ENCODE measurements at places on chromosomes 11 and 22.

DNA sequence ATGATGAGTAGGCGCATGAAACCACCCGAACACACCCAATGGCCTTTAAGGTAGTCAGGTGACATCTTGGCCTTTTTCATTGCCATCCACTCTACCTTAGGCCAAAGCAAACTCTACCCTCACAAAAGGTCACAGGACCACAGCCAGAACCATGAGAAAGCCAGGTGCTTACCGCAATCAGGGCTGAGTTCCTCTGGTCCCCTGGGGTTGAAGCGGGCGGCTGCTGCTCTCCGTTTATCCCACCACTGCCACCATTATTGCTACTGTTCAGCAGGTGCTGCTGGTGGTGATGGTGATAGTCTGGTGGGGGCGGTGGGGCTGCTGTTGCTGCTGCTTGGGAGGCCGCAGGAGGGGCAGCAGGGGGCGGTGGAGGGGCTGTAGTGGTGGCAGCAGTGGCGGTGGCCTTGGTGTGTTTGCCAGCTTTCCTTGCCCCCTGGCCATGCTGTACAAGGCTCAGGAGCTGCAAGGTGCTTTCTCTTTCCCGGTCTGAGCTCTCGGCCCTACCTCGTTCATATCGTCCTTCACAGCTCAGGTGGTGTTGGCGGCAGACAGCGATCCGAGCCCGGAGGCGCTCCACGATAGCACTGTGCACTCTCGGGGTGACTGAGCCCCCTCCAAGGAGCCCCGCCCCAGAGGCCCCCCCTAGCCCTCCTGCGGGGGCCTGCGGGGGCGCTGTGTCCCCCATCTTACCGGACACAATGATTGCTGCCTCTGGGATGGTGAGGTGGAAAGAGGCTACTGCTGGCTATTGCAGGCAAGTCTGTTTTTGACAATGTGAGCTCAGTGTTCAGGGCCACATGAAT, 1.6 kb downstream of the MAML2 start:
- no peak for DNase-seq

DNA sequence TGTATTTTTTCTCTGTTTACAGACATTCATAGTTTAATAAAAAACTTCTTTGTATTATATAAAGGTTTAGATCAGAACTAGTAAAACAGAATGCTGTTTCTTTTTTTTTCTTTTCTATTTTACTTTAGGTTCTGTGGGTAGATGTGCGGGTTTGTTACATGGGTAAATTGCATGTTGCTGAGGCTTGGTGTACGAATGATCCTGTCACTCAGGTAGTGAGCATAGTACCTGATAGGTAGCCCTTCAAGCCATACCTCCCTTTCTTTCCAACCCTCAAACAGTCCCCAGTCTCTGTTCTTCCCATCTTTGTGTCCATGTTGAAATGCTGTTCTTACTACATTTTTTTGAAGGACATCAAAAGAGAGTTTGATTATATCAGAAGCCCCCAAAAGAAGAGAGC, 3.2 kb downstream of the ATM start:
- no peak for DNase-seq

- no peak for DNase-seq
Measured at GRCh38 chr22:28819253-28820096, 19.1 kb upstream of the XBP1 start.

DNA sequence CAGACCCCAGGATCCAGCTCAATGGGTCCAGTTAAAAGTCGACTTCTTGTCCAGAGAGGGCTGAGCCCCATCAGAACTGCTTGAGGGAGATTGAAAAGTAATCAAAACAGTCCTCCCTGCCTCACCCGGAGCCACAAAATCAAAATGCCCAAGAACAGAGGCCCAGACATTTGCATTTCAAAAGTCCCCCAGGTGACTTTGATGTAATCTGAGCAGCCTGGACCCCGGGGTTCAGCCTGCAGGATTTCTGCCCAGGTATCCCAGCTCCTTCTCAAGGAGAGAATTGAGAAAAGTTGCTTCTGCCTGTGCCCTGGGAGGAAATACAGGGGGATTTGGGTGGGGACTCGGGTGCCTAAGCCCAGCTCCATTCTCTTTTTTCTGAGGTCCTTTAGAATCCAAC, 1385.0 kb downstream of the TBC1D22A start:
- DNase-seq: no peak

GRCh38 chr11:122668562-122669090, 13.1 kb downstream of the UBASH3B start:
- no peak for DNase-seq

DNA sequence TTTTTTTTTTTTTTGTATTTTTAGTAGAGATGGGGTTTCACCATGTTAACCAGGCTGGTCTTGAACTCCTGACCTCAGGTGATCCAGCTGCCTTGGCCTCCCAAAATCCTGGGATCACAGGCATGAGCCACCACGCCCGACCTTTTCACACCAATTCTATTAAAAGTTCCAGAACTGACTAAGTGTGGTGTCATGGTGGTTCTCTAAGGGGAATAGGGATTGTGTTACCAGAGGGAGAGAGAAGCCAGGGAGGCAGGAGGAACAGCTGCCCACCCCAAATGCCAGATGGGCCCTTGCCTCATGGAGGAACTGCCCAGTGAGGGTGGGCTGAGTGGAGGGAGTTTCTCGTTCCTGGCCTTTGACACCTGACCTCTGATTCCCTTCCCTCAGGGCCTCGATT, 5.9 kb downstream of the RPS6KA4 start:
- no peak for DNase-seq

DNA sequence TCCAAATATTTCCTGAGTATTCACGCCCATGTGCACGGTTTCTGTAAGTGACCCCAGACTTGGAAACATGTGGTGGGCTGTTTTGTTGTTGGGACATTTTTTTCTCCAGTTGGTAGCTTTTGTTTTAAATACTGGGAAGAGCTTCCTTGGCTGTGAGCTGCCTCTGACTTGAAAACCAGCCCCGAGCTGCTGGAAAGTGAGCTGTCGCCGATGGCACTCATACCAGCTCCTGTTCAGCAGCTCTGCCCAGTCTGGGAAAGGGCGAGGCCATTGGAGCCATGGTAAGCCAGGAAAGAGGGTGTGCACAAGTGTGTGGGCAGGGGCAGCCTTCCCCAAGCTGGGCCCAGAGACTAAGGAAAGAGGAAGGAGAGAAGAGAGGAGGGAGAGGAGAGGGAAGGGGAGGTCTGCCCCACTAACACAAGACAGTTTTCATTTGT, 3.2 kb upstream of the FLI1 start:
- DNase-seq: no peak

DNA sequence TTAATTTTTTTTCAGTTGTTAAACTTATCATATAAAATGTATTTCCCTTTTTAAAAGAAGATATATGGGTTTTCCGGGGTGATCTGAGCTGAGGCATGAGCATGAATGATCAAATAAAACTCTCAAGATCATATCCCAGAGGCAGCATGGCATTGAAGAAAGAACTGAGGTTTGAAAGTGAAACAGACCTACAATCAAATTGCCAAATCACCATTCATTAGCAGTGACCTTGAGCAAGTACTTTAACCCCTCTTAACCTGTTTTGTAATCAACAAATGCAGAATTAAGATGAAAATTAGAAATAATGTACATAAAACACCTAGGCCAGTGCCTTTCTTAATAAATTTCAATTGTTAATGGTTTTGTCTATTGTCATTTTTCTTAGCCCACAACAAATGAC, 116.0 kb downstream of the RBFOX2 start:
- DNase-seq: no peak

GRCh38 chr22:45959719-45960476, 17.1 kb downstream of the WNT7B start:
- no peak for DNase-seq

DNA sequence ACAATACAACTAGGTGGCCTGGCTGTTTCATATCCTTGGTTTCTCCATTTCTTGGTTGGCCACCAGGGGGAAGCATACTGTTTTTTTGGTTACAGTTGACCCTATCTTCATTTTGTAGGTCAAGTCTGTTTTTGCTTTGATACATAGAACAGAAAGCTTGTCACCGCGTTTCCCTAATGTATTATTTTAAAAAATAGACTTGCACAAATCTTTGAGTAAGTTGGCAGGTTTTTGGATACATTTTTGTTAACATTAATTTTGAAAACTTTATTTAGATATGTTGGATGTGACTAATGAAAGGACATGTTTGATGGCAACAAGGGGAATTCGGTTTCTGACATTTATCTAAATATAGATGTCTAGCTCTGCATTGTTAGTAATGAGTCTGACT, 3.0 kb downstream of the NCR3LG1 start:
- DNase-seq: no peak

DNA sequence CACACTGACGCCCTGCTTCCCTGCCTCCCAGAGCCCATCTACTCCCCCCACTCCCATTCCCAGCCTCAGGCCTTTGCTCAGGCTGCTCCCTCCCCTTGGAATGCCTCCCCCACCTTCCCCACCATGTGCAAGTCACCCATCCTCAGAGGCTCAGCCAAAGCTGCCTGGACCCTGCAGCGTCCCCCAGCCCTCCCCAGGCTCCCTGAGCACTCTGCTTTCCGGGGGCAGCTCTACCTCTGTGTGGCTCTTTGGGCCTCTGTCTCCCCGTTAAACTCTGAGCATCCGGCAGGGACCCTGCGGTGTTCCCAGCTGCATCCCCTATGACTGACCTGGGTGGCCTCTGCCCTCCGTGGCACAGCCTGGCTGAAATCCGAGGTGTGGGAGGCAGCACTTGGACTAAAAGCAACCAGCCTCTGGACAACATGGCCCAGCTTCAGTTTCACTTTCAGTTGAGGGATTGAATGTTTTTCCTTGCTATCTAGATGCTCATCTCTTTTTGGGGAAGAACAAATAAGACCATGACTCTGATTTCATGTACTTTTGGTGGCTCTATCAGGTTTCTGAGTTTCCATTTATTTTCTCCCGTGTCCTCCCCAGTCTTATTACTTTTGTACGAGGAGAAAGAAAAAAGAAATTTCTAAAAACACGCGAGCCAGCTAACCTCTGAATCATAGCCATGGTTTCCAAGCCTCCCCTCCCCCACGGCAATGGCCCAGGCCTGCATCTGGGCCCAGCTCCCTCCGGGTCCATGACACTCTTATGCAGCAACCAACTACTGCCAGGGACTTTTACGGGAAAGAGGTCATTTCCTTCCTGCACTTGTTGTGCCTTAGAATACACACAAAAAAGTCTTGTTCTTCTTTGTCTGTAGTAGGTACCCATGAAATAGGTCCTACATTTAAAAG, 3.8 kb downstream of the APOL3 start:
- peak; percentile 36 for DNase-seq

- DNase-seq: no peak
Measured at GRCh38 chr11:126538071-126538470, 182.6 kb downstream of the ST3GAL4 start.

- no peak for DNase-seq
Measured at GRCh38 chr22:50536226-50536625, 6.4 kb upstream of the TYMP start.

DNA sequence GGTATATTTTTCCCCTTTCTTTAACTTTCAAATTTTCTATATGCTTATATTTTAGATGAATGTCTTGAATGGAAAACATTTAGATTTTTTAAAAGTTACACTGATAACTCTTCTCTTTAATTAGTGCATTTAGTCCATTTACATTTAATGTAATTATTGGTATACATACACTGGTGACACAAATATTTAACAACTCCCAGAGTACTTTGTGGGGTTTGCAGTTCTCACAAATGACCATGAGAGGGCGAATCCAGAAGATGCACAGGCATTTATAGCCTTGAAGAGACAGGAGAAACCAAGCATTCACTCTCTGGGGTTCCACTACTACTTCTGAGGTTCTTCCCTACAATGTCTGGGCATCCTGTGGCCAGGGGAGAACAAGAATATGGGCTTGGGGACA, 125.1 kb downstream of the TIMP3 start:
- no peak for DNase-seq

- DNase-seq: no peak
Measured at GRCh38 chr11:126595560-126595959, 240.1 kb downstream of the ST3GAL4 start.

GRCh38 chr22:38467904-38468442, at the start of gene KDELR3:
Gene KDELR3, plus strand, starts transcription at chr22:38468096. Its CDS starts 138 bp downstream, at chr22:38468234.
- peak; percentile 45 for DNase-seq

- peak; percentile 5 for DNase-seq
Measured at GRCh38 chr11:99739464-99740089, 718.8 kb downstream of the CNTN5 start.

- DNase-seq: no peak
Measured at GRCh38 chr11:15169815-15170551, 55.3 kb downstream of the INSC start.

DNA sequence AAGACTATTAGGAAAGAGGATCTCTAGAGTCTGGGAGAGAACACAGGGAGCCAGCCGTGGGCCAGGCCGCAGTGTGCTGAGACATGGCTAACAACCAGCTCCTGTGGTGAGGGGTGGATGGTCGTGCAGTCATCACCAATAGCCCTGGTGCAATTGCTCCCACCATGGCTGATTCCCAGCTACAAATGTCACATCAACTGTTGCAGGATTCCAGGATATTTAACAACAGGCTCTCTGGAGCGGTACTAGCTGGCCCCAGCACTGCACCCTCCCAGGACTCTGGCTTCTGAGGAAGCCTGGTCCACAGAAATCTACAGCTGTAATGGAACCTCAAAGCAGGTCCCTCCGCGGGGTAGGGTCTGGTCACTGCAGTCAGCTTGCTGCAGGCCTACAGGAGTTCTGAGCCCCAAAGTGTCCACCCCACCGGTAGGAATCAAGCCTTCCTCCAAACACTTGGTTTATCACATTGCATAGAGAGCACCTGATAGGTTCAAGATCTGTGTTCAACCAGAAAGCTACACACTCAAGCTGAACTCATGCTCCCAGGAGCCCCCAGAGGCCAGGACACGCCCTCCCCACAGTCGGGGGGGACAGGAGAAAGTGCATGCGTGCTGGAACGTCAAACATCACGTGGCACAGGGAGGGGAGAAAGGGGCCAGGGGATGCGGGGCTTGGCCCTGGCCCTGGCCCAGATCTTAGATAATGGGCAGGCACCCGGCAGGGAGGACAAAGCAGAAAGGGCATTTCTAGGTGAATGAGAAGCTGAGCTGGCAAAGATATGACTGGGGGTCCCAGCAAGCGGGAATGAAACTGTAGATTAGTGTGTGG, 609.0 kb downstream of the TBC1D22A start:
- DNase-seq: no peak

- no peak for DNase-seq
Measured at GRCh38 chr11:117874253-117874909, 2.1 kb downstream of the FXYD6 start.

- no peak for DNase-seq
Measured at GRCh38 chr11:61403658-61404057, 11.3 kb downstream of the TMEM216 start.

DNA sequence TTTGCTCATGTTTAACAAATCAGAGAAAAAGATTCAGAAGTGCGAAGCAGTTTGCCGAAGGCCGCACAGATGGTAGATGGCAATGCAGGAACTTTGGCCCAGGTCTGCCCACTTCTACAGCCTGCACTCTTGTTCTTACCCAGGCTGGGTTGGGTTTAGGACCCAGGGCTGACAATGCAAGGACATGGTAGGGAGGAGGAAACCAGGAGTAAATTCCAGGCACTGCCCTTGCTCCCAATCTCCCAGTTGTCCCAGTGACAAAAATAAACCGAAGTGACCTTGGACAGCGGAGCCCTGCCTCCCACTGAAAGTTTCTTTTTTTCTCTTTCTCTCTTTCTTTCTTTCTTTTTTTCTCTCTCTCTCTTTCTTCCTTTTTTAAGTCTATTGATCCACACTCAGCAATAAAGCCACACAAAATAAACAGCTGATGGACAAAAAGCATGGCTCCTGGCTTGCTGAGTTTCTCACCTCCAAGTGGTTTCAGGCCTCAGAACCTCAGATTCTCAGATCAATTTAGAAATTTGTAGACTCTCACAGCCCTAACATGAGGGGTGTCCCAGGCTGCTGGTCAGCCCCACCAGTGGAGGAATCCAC, 33.5 kb upstream of the FCHSD2 start:
- no peak for DNase-seq

GRCh38 chr11:57781529-57781943, 19.9 kb downstream of the CTNND1 start:
- no peak for DNase-seq

GRCh38 chr22:28171115-28171514, 252.1 kb upstream of the PITPNB start:
- no peak for DNase-seq

Measured in T1000 (cell line).